ENCODE measurements at places on chromosomes 3 and 15.

- no peak for DNase-seq
Observed at GRCh38 chr15:50190166-50190570, 8.2 kb downstream of the SLC27A2 start.

DNA sequence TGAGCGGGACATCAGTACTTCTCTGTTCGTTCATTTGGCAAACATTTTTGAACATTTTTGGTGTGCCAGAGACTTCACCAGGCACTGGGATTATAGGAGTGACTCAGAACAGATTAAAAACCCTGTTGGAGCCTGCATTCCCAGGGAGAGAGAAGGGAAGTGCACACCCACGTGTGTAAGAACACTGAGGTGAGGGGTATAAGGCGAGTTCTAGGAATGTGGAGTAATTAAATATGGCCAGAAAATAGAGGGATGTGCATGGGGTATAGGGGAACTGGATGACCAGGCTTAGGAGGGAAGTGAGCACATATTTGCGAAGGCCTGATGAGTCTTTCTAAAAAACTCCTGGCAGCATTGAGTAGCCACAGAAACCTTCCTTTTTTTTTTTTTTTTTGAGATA, 401.2 kb upstream of the C2CD4B start:
- no peak for DNase-seq

- no peak for DNase-seq
Observed at GRCh38 chr3:78689378-78689777, 1078.4 kb downstream of the ROBO1 start.

GRCh38 chr3:156808025-156808424, 18.1 kb upstream of the LEKR1 start:
- no peak for DNase-seq

GRCh38 chr15:41946970-41947369, 25.4 kb downstream of the EHD4 start:
- DNase-seq, result no peak

GRCh38 chr3:71549951-71550350, 33.6 kb downstream of the FOXP1 start:
- DNase-seq, result no peak
